Hematopoietic multipotent progenitor cell treated with erythropoietin and hydrocortisone succinate and interleukin-3 and kit ligand, for 8 days (in vitro differentiated cells): ENCODE measurements at places on chromosomes 1 and 21.

GRCh38 chr1:88800382-88801051 is 90.8 kb downstream of the GTF2B start:
- DNase-seq: peak; percentile 69

DNA sequence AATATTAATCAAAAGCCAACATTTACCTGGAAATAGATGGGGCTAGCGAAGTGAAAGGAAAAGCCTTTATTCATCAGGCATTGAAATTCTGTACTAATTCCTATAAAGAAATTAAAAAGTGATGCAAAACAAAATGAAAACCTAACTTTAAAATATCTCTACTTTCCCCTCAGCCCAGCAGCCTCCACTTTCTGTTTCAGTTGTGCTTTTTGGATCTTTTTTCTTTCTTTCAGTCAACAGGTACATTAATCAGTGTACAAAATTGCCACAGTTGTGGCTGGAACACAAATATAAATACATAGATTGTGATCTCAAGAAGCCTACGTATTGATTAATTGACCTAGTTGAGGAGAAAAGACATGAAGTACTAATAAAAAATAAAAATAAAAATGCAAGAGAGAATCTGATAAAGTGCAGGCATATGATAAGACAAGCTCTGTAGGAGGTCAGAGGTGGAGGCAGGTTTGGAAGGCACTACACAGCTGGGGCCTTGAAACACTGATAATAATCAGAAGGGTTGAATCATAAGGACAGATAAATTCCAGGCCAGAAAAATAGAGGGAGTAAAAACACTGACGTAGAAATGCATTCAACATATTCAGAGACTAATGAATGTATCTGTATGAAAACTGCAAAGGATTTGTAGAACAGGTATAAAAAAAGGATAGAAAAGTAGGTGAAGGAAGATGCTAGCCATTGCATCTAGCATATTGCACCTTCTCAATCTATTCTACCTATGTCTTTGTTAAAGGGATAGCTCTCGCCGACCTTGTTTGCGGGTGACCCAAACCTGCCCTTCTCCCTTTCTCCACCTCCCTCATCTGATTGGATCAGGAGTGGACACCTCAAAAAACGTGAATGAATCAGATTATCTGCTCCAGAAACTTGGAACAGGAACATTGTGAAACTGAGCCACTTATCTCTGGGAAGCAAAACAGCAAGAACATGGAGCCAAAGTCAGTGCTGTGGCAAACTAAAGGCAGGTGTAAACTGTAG is 607.8 kb upstream of the ADGRL2 start:
- DNase-seq: no peak

DNA sequence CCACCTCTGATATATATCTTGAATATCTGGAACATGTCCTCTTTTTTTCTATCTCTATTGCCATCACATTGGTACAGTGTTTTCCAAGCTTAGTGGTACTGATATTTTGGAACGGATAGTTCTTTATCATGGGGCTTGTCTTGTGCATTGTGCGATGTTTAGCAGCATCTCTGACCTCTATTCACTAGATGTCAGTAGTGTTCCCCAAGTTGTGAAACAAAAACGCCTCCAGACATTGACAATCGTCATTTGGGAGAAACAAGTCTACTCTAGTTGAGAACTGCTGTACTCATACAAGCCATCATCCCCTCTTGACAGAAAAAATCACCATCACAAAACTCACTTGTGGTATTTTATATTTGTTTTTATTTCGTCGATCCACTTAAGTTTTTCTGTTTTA is 79.7 kb upstream of the CHODL start:
- peak; percentile 24 for DNase-seq

DNA sequence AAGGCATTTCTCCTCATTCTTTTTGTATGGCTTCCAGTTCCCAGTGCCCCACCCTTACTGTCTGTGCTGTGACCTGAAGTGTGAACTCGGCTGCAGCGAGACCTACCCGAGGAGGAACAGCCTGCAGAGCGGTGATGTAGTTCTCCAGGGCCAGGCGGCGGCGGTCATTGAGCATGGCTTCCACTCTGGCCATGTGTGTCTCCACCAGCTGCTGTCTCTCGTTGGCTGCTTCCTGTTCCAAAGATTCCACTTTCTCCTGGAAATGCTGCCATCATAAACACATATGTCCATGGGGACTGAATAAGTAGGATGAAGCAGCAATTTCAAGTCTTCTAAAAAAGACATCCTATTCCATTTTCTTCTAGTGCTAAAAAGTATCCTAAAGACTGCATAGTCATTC is 195.6 kb downstream of the APP start:
- DNase-seq: no peak

GRCh38 chr1:221888218-221888617 is 146.3 kb upstream of the DUSP10 start:
- no peak for DNase-seq

DNA sequence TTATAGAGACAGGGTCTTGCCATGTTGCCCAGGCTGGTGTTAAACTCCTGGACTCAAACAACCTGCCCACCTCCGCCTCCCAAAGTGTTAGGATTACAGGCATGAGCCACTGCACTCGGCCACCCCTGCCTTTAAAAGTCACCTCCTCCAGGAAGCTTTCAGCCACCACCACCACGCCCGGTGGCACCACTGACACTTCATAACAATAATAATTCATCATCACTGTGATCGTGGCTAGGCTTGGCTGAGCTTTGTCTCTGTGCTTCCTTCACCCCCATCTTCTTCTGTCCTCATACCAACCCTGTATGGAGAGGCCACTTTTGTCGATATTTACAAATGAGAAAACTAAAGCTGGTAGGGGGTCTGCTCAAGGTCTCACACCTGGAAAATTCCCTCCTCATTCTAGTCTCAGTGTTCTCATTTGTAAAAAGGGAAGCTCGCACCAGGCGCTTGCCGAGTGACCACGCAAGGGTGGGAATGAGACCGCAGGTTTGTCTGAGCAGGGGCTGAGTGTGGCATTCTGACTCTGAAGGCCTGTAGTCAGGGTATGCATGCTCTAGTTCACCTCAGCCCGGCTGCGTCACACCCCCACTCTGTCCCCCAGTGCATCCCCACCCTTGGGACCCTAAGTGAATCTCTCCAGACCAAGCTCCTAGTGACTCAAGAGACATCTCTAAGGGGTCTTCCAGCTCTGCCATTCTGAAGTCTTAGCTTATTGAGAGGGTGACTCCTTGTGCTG is 12.9 kb upstream of the EPHA2 start:
- no peak for DNase-seq
